ENCODE measurements at places on chromosomes 11 and 22.

GRCh38 chr11:128891913-128892398 is 800 bp downstream of the KCNJ5 start:
- DNase-seq = no peak

DNA sequence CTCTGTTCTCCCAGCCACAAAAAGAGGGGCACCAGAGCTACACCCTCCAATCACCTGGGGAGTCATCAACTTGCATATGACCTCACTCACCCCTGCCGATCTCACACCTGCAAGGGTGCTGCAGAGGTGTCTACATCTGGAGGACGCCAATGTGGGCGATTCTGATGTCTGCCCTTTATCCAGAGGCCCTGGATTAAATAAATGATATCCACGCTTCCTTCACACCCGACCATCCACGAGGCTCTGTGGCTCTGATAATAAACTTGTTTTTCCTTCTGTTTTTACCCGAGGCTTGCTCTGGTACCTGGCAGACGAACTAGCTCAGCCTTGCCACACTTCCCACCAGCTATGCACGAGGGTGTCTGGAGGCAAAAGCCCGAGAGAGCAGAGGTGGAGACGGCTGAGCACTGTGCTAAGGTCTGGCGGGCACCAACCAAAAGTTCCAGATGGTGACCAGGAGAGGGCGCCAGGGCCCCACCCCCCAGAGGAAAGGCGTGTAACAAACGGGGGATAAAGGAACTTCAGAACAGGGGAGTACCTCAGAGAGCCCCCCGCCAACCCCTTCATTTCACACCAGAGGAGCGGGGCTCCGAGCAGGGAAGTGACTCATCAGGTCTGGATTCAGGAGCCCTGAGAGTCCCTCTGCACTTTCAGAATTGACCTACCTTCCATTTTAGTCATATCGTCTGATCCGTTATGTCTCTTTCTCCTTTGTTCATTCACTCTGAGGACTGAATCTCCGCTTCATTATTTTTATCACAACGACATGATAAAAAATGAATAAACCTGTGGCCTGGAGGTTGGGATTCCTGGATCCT is 13.5 kb downstream of the SCN3B start:
- no peak for DNase-seq

DNA sequence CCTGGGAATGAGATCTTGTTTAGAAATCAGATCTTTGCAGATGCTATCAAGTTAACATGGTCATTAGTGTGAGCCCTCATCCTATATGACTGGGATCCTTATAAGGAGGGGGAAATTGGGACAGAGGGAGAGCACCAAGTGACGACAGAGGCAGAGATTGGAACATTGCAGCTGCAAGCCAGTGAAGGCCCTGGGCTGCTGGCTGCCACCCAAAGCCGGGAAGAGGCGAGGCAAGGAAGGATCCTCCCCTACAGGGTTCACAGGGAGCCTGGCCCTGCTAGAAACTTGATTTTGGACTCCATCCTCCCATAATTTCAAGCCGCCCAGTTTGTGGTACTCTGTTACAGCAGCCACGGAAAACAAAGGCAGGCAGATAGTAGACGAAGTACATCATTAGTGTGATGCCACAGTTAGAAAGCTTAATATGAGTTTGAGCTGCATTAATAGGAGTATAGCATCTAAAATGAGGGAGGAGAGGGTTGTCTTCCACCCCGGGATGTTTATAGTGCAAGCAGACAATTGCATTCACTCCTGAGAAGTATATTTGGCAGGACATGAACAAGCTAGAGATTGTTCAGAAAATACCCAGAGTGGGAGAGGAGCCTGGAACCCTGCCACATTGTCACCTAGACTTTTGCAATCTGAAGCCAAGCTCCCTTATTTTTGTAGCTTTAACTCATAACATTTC is 56.8 kb upstream of the CLMP start:
- no peak for DNase-seq

GRCh38 chr11:90661233-90661632 is 438.4 kb upstream of the CHORDC1 start:
- no peak for DNase-seq

- DNase-seq = no peak
These were observed 47.9 kb upstream of the SUSD2 start for GRCh38 chr22:24133187-24133965.

Data from NCI-H748 treated with DMSO at 0.1 percent for 48 hours (cell line).